ENCODE measurements at places on chromosomes 16 and 17.

DNA sequence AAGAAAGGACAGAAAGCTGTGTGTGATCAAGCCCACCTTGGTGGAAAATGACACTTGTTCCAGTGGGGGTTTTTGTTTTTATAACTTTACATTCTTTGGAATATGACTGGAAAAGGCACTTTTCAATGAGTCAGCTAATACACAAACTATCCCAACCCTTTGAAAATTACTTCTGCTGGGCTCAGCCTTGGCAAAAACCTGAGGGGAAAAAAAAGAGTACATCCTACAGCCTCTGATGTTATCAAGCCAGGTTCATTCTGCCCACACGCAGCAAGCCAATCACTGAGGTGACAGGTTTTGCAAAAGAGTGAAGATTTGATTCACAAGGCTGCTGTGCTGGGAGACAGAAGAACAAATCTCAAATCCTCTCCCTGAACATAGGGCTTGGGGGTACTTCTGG lies 484.5 kb upstream of the ERCC4 start:
- DNase-seq: no peak

- DNase-seq: no peak
Measured at GRCh38 chr16:73058221-73058615, 10.3 kb upstream of the ZFHX3 start.

DNA sequence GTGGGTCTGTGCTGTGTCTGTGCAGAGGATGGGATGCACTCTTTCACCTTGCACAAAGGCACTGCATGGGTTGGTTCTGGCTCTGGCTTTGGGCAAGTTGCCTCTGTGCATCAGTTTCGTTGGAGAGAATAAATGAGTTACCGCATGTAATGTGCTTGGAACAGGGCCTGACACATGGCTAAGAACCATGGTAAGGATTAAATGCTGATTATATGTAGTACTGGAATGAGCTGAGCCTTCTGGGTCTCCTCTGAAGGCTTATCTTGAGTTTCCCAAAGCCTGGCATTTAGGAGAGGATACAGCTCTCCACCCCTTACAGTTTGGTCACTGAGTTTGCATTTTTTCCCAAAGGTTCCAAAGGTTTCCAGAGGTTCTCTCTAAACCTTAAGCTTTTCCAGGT lies 69.1 kb downstream of the KSR1 start:
- DNase-seq: no peak

DNA sequence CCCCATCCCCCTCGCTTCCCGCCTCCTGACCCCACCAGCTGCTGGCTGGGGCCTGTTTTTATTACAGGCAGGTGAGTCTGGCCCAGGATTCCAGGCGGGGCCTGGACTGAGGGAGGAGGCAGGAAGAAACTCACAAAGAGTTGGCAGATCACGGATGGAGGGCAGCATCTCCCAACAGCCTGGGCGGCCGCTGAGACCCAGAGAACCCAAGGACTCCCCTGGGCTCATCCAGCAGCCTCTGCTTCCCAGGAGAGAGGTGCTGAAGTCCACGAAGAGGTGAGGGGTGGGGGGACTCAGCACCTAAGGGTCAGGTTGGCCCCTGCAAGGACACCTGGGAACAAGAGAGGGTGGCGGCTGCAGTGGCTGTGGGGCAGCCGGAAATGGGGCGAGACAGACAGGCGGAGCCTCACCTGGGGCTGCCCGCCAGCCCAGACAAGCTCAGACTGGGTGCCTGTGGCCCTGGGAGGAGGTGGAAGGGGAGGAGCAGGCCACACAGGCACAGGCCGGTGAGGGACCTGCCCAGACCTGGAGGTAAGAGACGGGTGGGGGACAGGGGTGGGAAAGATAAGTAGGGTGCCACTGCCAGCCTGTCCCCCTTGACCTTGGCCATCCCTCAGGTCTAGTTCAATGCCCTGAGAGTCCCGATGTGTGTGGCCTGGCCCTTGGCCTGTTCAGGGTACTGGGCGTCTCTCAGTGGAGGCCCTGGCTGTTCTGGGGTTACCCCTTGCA lies 8.7 kb upstream of the ADGRG1 start:
- no peak for DNase-seq

DNA sequence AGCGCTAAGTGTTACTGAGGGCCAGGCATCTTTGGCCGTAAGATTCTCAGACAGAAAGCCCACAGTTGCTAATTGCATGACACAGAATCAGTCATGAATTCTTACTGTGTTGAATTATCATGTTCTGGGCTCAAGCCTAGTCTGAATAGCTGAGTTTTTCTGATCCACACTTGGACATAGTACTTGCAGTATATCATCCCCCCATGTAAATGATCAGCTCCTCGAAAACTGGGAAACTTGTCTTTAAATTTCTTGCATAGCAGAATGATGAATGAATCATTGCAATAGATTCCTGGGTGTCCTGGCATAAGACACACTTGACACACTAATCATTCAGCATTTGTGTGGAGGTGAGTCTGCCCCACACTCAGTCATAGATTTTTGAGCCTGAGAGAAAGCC lies 2.2 kb downstream of the MLYCD start:
- DNase-seq: no peak

- DNase-seq: no peak
Measured at GRCh38 chr16:48556243-48556912, 53.6 kb downstream of the N4BP1 start.

DNA sequence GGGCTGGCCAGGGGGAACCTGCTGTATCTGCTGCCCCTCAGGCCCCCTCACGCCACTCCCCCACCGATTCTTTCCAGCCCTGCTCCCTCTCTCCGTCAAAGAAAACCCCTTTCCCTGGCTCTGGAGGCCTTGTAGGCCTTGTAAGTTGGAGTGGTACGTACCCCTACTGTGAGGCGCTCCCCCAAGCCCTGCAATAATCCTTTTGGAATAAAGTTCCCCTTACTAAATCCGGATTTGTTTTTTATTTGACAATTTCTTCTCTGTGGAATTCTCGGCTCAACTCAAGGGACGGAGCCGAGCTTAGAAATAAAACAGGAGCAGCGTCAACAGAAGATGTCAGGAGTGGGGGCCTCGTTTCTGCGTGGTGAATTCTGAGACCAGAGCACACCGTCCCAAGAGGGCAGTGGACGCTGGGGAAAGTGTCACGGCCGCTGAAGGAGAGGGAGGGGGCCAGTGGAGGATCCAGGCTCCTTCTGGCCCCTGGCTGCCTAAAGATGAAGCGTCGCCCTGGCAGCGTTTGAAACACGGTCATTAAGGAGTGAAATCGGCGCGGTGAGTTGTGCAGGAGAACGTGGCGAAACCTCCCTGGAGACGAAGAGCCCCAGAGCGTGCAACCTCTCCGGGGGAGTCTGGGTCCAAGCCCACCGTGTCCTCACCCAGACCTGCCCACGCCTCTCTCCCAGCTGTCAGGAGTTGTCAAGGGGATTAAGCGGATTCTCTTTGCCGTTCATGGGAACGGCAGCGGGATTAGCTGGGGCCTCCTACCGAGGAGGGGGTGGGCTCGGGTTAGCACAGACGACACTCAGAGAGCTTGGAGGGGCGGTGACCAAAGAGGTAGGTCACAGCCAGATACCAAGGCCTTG lies 47.0 kb downstream of the SLC7A5 start:
- no peak for DNase-seq

DNA sequence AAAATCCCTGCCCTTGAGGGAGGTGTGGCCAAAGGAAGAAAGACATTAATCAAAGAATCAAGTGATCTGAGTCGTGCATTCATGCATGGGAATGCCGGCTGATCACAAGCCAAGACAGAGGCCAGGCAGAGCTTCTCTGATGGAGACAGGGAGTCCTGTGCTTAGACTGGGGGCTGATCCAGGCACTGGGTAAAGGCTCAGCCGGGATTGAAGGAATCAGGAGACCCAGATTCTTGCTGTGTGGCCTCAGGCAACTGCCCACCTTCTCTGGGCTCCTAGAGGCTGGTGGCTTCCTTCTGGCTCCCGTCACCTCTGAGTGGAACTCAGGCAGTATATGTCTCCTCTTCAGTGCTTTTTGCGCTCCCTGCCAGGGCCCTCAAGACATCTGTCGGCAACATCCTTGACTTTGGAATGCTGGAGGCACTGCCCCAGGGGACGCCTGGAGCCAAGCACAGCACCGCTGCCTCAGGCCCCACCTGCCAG lies 17.7 kb downstream of the RAI1 start:
- no peak for DNase-seq

GRCh38 chr16:48497129-48497528 lies 111.9 kb upstream of the SIAH1 start:
- DNase-seq: no peak

DNA sequence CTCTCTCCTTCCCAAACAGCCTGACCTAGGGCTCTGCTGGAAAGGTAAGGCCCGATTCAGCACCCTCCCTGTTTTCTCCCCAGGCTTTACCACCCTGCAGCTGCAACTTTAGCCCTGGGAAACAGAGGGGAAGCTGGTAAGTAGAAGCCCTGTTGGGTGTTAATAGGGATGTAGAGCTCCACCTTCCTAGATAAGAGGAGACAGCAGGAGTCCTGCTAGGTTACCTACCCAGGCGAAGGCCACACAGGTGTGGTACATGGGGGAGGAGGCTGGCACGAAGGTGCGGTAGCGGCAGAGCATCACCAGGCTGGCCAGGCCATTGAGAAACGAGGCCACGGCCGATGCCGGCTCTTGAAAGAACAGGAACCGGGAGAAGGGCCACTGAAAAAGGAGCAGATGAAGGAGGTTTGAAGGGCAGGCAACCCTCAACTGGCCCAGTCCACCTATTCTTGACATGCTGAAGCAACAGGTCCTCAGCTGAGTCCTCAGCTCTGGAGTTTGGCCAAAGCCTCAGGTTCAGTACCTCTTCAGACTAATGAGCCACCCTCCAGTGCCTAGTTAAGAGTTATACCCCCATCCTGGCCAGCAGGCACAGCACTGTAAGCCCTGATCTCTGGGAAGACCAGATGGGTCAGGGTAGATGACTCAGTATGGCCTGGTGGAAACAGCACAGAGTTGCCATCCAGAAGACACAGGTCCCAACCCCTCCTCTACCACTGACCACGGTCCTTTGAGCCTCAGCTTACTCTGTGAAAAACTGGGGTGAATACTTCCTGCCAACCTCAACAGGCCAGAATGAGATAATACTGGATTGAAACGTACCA lies 3.3 kb downstream of the PGAP3 start:
- no peak for DNase-seq

DNA sequence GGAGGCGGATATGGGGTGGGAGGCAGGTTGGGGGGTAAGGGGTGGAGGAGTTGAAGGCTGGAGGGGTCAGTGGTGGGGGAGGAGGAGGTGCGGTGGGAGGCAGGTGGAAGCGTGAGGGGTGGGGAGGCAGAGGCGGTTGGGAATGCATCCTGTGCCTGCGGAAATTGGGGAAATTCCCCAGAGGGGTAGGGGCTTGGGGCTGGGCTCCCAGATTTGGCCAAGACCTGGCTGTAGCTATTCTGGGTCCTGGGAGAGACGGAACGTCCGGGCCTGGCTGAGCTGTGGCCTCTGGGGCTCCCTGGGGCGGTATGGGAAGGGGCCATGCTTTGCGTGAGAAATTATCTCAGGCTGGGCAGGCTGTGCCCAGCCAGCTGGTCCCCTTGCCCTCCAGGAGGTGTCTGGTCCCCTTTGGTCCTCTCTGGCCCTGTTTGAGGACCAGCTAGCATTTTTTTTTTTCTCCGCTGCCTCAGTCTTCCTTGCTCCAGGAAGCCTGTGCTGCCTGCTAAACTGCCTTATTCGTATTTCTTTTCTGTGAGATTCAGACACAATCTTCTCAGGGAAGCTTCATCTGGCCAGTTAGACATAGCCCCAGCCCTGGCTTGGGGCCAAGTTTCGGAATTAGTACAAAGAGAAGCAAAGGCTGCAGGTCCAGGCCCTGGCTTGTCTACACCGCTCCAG lies 7.3 kb upstream of the TRPV2 start:
- DNase-seq: peak; percentile 68

DNA sequence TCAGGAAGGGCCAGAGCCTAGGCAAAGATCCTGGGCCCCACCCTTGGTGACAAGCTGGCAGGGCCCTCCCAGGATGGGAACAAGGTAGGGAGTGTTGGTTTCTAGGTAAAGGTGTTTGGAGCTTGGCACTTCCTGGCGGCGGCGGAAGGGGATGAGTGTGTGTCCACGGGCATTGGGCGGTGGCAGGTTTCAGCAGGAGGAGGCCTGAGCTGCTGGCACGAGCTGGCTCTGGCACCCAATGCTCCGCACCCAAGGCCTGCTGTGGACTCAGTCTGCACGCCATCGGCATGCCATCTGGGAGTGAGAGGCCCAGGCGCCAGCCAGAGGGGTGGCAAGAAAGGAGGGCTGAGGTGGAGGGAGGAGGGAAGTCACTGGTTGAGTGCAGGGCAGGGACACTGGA lies 46.9 kb upstream of the TAC4 start:
- no peak for DNase-seq

GRCh38 chr16:4499196-4499555 lies 23.0 kb downstream of the HMOX2 start:
- DNase-seq: no peak

GRCh38 chr16:53849994-53850393 lies 146.0 kb downstream of the FTO start:
- no peak for DNase-seq

DNA sequence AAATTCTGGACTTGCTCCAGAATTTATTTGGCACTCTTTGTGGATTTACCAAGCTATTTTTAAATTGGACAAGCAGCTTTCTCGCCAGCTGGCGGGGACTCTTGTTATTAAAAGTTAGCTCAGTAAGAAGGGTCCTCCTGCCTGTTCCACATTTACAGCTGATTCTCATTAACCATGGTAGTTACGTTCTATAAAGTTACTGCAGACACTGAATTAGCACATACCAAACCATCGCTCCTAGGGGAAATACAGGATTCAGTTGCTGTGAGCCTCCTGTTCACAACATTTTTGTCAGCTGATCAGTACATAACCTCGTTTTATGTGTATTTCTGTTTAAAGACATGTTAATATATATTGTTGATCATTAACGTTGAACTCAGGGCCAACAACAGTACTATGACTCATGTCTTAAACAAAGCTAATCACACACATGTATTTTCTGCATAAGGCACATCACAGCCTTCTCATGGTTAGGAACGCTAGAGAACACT lies 4.2 kb downstream of the LDAF1 start:
- DNase-seq: no peak

DNA sequence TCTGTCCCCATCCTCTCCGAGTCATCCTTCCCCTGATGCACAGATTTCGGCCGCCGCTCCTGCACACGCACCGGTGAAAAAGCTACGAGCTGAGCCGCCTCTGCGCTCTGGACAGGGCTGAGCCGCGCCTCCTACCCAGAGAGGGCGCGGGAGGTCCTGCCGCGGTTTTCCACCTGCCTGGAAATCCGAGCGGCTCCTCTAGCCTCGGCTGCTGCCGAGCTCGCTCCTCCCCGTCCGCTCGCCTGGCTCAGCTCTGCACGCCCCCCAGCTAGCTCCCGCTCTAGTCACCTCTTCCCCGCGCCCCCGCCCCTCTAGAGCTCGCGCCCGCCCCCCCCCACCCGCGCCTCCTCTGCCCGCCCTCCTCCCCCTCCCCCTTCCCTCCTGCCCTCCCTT lies 198 bp upstream of the SHISA9 start:
- no peak for DNase-seq

- no peak for DNase-seq
Measured at GRCh38 chr16:75644240-75645012, 3.0 kb downstream of the KARS1 start.

All from dorsolateral prefrontal cortex (tissue), 122 donors.